Foreskin fibroblast (primary cell): ENCODE measurements at places on chromosomes 2 and 18.

DNA sequence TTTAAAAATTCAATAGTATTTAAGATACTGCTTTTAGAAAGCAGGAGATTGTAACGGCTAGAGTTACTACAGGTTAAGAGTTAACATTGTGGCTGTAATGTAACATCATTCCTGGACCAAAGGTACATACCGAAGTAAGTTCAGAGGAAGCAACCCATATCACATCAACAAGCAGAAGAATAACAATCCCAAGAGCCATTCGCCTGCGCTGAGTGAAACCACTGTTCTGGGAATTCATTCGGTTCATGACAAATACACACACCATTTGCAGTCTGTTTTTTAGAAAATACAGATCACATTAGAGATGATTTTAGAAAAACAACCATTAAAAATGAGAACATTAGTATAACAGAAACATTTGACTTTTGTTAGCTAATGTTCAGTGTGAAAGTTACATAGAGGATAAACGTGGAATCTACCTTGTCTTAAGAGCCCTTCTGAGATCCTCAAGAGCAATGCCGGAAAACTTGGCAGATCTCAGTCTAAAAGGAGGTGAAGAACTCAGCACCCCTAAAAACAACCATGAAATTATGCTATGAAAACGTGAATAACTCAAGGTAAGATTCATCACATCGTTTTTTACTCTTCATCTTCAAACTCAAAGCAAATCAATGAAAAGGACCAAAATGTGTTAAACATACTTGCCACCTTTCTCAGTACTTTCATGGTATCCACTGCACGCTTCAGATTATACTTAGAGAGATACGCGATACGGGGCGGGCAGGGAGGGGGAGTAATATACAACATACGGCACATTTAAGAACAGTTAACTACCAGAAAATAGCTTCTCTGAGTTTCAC lies 1.2 kb downstream of the SLC35F5 start:
- no peak for DNase-seq

DNA sequence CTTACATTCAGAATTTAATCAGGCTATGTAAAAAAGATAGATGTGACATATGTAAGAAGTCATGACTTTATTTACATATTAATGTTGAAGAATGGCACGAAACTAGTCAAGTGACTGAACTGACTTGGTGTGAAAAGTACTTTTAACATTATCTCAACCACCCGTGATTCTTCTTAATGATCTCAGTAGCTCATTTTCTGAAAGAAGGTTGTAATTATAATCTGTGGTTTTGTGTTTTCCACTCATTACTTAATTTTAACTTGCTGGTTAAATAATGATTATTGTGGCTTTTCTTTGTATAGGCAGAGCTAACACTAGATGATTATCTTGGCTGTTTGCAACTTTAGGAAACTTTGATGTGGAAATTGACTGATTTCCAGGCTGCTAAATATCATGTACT lies 18.5 kb downstream of the KCNJ13 start:
- no peak for DNase-seq

DNA sequence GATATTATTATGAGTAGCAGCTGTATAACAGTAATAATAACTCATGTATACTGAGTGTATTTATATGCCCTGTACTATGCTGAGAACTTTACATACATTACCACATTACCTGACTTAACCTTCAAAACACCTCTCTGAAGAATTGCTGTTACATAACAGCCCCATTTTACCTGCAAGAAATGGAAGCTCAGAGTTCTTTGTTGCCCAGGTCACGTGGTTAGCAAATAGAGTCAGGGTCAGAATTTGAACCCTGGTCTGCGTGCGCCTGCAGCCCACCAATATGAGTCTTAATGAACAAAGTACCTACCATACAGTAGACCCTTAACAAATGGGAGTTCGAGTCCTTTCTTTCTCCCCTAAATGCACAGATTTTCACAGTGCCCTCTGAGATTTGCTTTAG lies 101.9 kb downstream of the MCFD2 start:
- DNase-seq: no peak

GRCh38 chr18:8525692-8526091 lies 83.5 kb upstream of the RAB12 start:
- DNase-seq: no peak

DNA sequence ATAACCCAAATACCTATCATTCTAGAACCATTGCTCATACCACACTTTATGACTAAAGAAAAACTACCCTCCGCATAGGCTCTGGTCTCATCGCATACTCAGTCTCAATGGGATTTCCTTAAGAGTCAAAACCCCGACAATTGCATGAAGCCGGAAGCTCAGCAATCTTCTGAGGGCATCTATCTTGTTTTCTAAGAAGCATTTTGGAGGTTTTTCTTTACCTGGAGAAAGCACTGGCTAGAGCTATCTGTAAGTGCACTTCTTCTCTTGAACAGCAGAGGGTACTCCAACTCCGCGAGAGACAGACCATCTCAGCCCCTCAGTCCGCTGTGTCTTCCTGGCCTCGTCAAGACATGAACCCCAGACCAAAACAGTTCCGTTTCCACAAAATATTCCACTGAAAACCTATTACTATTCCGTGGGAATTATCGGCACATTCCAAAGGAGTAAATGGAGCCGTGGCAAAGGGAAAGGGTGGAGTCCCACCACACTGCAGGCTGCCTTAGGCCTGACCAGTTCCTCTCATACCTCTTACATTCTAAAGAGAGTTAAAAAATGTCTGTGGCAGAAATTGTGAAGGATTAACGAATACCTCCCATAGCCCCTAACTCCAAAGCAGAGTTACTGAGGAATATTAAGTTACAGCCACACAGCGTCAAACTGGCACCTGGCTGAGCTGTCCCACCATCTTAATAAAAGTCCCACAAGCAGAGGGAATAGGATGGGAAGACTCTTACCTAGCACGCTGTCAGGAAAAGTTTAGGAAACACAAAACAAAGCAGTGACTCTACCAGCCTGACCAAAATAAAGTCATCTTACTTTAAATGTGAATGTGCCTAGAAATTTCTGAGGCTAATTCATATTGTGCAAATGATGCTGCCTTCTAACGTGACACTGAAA lies 325.6 kb upstream of the VRK2 start:
- peak; percentile 71 for DNase-seq

DNA sequence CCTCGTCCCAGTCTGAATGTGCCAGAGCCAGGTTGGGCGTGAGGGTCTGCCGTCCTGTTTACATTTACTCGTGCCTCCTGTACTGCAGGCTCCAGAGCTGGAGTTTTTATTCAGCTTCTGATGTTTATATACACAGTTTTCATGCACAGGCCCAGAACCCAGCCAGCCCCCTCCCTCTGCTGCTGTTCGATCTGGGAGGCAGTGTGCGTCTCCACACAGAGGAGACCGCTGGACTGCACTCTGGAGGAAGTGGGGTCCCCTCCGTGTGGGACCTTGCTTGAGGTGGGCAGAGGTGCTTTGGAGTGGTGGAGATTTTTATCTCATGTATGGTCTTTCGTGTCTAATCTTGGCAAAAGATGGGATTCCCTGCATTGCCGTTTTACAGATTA lies 90.6 kb downstream of the GLI2 start:
- DNase-seq: no peak

- DNase-seq: no peak
Observed at GRCh38 chr2:20815216-20815615, 7.7 kb downstream of the LDAH start.

DNA sequence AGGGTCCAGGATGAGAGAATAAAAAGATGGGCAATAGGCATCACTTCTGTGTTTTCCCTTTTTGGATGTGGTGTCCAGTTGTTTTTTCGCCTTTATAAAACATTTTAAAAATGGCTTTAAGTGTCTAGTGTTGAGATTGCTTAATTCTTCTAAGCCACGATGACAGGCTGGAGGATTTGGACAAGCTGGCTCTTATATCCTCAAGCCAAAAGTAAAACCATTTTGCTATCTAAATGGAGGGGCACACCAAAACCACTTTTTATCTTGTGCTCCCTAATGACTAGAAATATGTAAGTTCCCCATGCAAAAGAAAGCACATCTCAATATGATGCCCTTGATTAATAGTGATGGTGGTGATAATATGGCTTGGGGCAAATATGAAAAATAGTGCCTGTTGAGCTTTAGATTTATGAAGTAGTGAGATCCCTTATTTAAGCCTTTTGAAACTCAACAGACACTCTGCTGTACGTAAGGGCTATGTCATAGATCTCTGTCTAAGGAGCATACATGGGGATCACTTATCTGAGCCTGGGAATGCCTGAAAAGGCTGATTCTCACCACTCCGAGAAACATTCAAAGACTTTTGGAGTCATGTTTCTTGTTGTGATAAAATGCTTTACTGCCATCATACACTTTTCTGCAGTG lies 185.5 kb downstream of the KCNS3 start:
- peak; percentile 36 for DNase-seq

- no peak for DNase-seq
Observed at GRCh38 chr18:33682436-33682835, 104.4 kb downstream of the ASXL3 start.

GRCh38 chr2:55985406-55985805 lies 61.8 kb upstream of the EFEMP1 start:
- DNase-seq: no peak

DNA sequence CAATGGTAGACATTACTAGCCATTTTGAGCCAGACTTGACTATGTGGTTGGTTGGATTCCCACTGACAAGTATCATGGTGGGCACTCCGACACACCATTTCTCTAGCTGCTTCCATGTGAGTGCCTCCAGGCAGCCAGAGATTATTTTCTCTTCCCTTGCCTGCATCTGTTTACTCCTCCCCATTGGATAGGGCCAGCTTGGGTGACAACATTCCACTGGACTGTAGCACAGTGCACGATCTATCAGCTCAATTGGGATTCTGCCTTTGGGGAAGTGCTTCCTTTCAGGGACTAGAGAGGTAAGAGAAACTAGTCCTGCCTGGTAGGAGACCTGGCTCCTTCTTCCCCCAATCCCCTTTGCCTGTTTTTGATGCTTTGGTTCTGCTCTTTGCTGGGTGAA lies 49.0 kb upstream of the MAP4K3 start:
- no peak for DNase-seq

- DNase-seq: no peak
Observed at GRCh38 chr2:15737314-15738224, 145.9 kb downstream of the DDX1 start.

GRCh38 chr2:226283796-226284195 lies 515.8 kb downstream of the IRS1 start:
- no peak for DNase-seq
